ENCODE measurements at places on chromosomes 3 and 15.

DNA sequence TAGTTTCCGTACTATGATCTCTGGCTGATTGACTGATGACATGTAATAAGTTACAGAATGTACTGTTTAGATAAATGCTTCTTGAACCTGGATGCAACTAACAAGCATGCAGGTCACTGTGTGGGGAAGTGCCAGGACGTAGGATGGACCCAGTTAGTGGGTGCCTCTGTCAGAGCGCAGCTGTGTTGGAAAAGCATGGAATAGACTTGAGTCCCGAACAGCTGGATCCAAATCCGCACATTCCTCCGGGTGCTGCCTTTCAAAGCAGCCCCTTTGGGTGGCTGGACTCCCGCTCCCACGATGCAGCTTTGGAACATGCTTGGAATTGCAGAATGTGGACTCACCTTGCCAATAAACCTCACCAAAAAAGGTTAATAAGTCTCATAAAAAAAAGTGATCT lies 35.5 kb upstream of the ALDH1A3 start:
- no peak for DNase-seq

GRCh38 chr3:185825006-185825638 lies at the start of gene IGF2BP2:
Gene IGF2BP2, minus strand, starts transcription at chr3:185825042. Its CDS starts 82 bp downstream, at chr3:185824960.
- no peak for DNase-seq

DNA sequence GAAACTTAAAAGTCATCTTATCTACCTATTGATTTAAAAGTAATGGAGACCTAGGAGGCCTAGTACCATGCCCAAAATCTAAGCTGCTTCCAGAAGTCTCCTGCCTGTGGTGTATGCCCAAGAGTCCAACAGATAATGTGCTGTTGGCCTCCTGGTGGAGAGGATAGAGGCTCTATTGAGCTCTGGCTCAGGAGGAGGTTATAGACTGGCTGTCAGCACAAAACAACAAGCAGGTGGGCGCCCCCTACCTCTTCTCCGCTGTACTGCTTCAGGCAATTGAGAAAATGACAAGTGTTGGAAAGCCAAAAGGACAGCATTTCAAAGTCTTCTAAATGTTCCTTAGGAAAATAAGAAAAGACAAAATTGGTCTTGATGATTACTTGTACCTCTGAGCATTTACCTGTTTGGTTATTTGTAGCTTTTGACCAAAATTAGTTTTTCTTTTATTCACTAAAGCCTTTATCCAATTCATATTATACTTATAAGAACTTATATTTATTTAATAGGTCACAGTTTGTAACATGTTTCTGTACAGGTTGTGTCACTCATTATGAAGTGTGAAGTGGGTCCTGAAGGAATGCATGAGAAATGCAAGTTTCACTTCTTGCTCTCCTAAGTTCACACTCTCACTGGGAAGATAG lies 17.2 kb upstream of the GNB5 start:
- no peak for DNase-seq

DNA sequence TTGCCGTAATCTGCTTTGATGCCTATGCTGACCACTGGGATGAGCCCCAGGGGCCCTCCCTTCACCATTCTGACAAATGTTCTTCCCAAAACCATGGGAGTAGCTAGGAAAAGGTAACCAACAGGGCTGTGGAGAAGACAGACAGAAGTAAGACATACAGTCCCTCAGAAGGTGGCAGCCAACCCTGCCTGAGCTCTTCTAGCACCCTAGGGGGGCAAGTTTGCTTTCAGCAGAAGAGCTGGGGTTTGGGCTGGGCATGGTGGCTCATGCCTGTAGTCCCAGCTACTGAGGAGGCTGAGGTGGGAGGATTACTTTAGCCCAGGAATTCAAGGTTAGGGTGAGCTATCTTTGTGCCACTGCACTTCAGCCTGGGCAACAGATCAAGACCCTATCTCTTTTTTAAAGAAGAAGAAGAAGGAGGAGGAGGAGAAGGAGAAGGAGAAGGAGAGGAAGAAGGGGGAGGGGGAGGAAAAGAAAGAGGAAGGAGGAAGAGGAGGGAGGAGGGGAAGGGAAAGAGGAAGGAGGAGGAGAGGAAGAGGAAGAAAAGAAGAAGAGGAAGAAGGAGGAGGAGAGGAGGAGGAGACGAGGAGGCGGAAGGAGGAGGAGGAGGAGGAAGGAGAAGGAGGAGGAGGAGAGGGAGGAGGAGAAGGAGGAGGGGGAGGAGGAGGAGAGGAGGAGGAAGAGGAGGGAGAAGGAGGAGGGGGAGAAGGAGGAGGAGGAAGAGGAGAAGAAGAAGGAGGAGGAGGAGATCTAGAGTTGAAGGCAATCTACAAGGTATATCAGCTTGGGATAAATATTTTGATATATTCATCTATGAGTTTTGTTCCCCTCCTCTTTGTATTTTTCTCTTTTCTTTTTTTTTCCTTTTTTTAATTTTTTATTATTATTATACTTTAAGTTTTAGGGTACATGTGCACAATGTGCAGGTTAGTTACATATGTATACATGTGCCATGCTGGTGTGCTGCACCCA lies 44.9 kb upstream of the ABHD2 start:
- DNase-seq: no peak

DNA sequence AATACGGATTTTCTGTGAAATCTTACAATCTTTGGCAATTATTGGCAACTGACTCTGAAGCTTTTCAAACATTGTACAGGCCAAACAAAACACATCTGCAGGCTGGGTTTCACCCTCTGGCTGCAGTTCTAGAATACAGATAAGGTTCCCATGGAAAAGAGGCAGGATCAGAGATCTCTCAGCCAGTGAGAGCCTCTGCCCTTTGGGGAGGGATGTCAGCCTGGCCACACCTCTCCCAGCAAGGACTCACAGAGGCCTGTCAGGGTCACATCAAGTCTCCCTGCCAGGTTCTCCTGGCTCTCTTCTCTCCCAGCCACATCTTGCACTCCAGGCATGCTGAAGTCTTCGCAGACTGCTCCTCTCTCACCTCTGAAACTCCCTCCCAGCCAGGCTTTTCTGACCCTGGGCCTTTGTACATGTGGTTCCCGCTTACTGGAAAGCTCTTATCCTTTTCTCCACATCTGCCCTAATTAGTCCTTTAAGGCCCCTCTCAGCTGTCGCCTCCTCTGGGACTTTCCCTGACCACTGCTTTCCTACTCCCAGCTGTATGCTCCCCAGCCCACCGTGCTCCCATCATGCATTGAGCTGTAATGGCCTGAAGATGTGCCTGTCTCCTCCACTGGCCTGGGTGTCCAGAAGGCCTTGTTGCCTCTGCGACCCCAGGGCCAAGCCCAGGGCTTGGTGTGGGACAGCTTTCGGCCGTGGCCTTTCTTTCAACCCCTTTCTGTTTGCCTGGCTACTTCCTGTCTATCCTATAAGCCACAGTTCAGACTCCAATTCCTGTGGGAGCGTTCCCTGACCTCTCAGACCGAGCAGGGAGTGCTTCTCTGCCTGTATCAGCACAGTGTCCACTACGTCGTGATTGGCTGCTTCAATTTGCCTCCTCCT lies 4.3 kb downstream of the RBP1 start:
- DNase-seq: no peak

GRCh38 chr15:95556225-95556624 lies 774.3 kb upstream of the NR2F2 start:
- no peak for DNase-seq
